HCEC 1CT (cell line): ENCODE measurements at places on chromosomes 2 and 18.
A peak's percentile ranks its signal among the peaks of the same experiment; 100 is the strongest.

DNA sequence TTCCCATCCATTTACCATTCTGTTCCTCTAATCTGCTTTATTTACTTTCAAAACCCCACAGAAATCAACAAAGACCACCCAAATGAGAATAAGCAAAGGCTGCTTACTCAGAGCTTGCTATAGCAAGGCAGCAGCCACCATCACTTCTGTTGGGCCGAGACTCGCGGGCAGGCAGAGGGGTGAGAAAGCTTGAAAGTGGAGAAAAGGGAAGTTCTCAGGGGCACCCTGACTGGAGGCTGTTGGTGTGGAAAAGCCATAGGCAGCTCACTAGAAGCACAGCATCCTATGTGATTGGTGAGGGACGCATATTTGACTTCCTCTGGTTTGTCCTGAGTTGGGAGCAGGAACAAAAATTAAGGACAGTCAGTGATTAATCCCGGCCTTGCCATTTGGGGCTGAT, 269.7 kb upstream of the THSD7B start:
- no peak for DNase-seq

DNA sequence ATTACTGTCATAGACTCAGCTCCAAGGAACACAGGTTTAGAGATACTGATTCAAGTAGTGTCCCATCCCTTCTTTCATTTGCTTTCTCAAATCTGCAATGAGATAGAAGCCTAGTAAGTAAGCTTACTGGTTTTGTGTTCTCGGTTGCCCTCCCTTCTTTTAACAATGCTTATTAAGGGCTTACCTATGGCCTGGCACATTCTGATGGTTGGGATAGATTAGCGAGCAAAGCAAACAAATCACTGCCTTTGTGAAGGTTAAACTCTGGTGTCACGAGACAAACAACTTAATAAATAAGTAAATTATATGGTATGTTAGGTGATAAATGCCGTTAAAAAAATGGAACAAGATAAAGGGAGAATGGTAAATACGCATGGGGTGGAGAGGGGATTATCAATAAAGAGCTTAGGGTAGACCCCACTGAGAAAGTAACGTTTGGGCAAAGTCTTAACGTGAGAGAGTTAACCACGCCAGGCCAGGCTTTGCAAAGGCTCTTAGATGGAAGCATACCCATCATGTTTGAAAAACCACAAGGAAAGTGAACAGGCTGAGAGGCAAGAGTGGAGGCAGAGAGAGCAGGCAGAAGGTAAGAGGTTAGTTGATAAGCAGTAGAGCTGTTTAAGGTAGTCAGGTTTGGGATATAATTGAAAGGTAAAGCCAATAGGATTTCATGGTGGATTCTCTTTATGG, 31.0 kb downstream of the EIF2AK3 start:
- DNase-seq, result no peak

DNA sequence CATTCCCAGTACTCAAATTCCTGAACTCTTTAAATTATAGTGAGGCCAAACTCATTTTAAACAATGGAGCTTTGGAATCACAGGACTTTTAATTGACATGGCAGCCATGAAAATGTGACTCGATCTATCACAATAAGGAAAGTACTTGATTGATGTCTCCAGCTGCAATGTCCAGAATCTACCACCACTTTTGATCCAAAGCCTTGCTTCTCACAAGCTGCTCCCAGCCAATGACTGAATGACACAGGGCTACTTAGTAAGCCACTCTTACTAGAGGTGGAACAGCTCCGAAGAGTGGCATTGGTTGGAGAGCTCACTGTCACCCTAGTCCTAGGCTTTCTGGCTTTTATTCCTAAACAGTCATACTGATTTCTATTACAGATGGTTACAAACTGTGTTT, 270.1 kb downstream of the IRS1 start:
- no peak for DNase-seq

DNA sequence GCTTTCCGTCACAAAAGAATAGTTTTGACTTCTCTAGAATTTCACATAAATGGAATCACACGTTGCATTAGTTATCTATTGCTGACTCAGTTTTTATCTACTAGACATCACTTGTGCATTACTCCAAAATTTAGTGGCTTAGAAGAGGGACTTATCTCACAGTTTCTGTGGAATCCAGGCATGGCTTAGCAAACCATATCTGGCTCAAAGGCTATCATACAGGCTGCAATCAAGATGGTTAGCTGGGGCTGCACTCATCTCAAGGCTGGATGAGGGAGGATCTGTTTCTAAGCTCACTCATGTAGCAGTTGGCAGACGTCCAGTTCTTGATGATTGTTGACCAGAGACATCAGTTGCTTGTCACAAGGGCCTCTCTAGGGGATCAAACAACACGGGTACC, 6.6 kb upstream of the DSC3 start:
- no peak for DNase-seq

DNA sequence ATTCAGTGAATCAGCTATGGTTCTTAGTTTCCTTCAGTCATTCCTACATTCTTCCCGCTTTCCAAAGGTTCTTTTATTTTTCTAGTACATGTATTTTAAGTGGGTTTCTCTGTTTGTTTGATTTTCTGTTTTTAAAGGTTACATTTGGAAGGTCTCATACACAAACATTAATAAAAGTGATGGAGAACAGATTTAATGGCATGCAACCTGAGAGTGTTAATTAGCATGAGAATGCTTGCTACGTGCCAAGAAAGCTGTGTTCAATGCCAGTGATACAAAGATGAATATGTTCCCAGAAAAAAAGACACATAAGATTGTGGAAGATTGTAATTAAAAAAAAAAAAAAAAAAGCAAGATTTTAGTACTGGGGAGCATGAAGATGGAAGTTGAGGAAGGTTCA, 61.8 kb upstream of the CDC42EP3 start:
- no peak for DNase-seq

DNA sequence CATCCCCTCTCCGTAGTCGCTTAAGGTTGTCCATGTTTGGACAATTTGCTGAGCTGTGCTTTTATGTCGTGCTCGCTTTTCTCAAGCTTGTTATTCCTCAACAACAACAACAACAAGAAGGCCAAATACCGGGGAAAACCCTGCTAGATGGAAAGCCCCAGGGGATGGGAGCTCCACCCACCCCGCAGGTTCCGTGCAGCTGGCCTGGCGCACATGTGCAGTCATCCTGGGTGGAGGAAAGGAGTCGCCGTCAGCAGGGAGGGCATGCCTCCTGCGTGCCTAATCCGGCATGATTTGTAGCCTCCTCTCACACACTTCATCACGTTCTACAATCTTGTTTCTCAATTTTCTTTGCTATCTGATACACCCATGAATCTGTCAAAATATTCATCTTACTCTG, 87.4 kb upstream of the SALL3 start:
- no peak for DNase-seq

DNA sequence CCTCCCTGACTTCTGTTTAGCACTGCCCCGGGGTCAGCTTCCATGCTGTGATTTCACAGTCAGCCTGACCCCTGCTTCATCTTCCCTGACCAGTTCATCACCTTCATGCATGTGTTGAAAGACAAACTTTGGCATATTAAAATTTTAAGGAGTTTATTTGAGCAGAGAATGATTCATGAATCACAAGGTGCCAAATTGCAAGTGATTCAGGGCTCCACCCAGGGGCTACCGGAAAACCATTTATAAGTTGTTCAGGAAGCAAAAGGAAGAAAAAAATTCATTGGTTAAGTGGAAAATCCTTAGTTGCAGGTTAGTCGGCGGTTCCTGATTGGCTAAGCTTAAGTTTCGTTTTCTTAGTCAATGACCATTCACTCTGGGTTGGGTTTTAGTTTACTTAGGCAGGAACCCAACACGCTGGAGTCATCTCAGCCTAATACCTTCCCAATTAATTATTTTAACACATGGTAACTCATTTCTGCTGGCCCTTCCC, 10.6 kb downstream of the IL1F10 start:
- DNase-seq, result no peak

DNA sequence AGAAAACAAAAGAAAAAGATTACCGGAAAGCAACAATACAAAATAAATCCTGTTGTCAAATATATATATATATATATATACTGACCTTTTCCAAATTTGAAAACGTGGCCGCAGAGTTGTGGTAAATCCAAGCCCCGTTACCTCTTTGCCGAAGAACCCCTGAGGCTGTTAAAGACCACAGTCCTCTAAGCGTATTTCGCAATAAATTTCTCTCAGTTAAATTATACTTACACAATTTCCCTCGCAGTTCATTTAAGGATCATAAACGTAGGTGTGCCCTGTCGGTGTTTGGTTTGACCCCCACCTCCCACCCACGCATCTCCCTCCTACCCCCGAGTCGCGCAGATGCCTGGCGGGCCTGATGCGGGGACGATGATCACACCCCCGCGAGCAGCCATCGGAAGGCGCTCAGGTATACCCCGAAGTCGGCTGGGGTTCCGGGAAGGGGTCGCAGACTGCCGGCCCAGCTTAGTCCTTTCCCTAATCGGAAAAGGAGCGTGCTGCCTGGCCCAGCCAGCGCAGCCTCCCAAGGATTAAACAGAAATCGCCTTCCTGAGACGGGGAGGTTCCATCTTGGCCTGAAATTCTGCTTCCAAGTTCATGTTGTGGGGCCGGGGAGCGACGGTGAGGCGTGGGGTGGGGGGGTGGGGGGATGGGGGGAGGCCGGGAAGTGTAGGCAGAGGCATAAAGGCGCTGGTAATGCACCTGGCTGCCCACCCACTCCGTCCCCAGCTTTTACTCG, 2.9 kb upstream of the MEIS1 start:
- DNase-seq, result no peak

DNA sequence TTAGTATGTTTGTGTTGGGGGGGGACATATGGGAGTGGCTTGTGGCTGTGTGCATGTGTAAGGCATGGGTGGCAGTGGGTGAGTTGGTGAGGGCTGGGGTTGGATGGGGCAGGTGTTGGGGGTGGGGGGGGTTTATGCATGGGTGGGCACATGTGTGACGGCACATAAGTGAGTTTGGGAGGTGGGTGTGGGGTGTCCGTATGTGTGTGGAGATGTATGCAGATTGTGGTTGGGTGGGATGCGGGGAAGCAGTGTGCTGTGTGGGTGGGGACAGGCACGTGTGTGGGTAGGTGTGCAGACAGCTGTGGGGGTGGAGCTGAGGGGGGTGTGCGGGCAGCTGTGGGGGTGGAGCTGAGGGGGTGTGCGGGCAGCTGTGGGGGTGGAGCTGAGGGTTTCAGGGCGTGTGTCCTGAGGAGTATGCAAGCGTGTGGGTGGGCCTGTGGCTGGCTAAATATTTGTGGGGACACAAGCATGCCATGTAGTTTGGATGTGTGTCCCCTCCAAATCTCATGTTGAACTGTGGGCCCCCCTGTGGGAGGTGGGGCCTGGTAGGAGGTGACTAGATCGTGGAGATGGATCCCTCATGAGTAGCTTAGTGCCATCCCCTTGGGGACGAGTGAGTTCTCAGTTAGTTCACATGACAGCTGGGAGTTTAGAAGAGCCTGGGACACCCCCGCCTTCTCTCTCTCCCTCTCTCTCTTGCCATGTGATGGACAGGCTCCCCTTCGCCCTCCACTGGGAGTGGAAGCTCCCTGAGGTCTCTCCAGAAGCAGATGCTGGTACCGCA, 59.4 kb downstream of the ANKMY1 start:
- DNase-seq, result no peak

GRCh38 chr2:137770166-137770565, 194.1 kb upstream of the HNMT start:
- no peak for DNase-seq

DNA sequence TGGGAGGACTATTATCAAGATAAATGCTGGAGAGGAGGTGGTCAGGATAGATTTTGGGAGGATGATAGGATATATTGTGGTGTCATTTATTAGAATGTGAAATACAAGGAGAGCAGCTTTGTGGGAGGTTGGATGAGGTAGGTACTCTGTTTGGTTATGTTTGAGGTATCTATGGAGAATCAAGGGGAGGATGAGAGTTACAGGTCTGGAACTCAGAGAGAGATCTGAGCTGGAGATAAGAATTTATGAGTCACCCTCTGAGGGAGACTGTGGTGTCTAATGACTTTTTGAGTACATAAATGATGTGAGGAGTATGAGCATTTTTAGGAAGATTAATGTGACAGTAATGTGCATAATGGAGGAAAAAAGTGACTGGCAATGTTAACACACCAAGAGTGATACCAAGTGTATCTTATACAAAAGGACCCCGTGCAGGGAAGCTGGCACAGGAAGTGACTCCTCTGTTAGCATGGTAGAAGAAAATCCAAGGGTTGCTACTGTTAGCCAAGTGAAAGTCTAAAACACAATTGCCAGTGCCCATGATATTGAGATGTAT, 48.2 kb downstream of the CRIM1 start:
- peak; percentile 82 for DNase-seq

DNA sequence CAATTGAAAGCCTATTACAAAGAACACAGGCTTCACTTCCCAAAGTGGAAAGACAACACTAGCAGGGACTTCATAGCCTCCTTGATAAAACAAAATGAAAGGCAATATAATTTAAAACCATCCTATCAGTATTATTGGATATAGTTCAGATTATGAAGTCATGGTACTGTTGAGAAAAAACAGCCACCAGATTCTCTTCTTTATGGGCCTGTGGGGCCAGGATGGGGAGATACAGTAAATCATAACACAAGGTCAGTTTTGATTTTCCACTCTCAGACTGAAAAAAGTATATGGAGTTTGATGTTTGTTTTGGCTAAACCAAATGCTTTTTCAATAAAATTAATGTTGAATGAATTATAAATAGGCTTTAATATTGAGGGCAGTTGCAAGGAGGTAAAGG, 129.1 kb downstream of the BCL2L11 start:
- no peak for DNase-seq

- no peak for DNase-seq
Observed at GRCh38 chr2:125185691-125186270, 1160.7 kb downstream of the CNTNAP5 start.
